ENCODE measurements at places on chromosomes 11 and 22.

DNA sequence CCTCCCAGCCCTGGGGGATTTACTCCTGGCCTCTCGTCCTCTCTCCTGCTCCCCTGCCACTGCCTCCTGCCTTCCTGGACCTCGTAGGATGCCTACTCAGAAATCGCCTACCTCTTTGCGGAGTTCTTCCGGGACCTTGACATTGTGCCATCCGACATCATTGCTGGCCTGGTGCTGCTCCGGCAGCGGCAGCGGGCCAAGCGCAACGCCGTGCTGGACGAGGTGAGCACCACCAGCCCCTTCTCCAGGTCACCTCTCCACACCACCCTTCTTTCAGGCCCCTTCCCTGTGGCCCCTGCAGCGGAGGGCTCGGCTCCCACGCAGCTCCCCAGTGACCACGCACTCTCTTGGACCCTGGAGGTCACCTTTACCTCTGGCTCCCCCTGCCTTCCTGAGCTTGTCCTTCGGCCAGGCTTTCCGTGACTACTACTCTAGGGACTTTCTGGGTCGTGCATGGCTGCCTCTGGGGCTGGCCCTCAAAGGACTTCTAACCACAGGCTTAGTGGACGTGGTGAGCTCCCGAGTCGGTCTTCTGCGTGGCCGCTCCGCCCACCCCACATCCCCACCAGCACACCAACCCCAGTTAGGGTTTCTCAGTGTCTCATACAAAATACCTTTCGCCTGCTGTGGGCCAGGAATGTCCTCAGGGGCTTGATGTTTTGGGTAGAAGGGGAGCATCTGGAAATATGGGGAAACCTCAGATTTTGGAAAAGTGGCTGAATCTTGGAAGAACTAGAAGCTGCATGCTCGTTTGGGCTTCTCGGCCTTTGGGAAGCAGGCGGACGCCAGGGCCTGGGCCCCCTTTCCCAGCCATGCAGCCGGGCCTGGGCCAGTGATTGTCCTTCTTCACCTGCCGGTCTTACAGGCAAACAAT, 24.1 kb upstream of the MYRF start:
- DNase-seq = no peak

DNA sequence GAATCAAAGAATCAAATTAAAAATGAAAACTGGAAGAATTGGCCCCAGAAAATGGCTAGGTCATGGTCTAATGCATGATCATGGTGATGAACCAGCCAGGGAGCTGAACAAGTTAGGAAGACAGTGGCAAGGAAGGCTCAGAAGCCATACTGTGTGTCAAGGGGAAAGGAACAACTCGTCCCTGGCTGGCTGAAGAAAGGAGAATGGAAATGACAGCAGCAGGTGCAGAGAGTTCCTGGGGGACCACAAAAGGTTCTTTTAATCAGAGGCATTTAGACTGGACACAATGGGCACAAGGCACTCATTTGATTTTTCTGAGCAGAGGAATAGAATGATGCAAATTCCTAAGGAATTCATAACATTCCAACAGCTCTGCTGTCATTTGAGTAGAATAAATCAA, 209.9 kb downstream of the LARGE1 start:
- no peak for DNase-seq

DNA sequence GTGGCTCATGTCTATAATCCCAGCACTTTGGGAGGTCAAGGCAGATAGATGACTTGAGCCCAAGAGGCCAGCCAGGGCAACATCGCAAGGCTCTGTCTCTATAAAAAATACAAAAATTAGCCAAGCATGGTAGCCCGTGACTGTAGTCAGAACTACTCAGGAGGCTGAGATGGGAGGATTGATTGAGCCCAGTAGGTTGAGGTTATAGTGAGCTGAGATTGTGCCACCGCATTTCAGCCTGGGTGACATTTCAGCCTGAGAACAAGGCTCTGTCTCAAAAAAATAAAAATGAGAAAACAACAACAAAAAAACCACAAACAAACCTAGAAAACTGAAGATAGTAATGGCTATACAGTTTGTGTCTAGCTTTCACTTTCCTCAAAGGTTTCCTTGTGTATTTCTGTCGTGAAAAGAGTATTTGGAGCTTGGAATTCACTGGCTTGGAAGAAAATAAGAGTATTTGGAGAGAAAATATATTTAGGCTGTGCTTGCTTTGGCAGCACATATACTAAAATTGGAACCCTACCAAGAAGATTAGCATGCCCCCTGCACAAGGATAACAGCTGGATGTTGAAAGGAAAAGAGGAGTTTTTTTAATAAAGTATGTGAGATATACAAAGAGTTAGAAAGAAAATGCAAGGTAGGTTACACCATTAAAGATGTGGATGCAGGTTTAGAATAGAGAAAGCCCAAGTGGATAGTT, 3.9 kb upstream of the BIRC3 start:
- no peak for DNase-seq

- DNase-seq = peak; percentile 6
These were observed 24.6 kb downstream of the PPIL2 start for GRCh38 chr22:21690401-21690801.

GRCh38 chr11:69635804-69636511, 5.0 kb upstream of the CCND1 start:
- no peak for DNase-seq

DNA sequence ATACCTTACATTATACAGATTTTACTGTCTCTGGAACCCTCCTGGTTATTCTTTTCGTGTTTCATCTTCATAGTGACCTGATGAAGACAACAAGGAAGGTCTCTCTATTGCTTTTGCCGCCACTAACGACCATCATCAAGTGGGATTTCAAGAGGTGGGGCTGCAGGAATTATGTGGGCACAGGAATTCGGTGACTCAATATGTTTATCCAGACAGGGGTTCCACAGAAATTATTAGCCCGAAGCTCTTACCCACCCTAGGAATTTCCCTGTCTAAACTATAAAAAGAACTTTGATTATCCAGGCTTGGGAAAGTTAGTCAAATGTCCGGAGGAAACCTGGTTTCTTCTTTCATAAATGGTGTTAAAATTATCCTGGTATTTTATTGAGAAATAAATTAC, 566.8 kb upstream of the TENM4 start:
- no peak for DNase-seq

- DNase-seq = peak; percentile 46
These were observed at the start of gene BIK for GRCh38 chr22:43110444-43110926. Gene BIK, plus strand, starts transcription at chr22:43110750. Its CDS starts 13,273 bp downstream, at chr22:43124023.

- no peak for DNase-seq
These were observed 1.9 kb downstream of the DERL3 start for GRCh38 chr22:23836692-23837495.

- DNase-seq = no peak
These were observed 15.1 kb downstream of the RHOG start for GRCh38 chr11:3825473-3826154.

GRCh38 chr11:122246874-122247273, 130.9 kb upstream of the BLID start:
- DNase-seq = no peak

DNA sequence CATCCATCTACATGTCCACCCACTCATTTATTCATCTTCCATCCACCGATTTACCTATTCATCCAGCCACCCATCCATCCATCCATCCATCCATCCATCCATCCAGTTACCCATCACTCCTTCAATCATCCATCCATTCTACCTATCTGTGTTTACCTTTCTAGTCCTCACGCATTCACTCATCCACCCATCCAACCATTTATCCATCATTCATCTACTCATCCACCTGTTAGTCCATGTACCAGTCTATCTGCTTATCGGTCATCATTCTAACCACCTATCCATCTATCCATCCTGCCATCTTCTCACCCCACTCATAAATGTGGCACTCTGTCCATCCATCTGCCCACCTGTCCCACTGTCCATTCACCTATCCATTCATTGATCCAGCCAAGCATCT, 21.9 kb upstream of the MYEOV start:
- DNase-seq = no peak

DNA sequence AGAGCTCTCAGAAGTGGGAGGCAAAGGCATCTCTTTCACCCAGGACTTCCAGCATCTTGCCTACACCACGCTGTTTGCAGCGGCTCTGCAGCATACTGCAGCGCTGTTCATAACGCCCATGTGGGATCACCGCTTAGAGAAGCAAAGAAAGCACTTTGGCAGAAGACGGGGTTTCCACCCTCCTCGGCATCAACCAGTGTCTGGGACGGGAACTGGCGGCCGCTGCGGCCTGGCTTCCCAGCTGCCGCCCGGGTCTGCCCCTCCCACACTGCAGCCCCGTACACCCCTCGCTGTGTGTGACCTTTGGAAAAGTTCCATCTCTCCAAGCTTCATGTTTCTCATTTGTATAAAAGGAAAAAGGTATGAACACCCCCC, 545 bp upstream of the TIRAP start:
- peak; percentile 56 for DNase-seq

- DNase-seq = no peak
These were observed 39.0 kb downstream of the APOL5 start for GRCh38 chr22:35756722-35757121.
